Endodermal cell (in vitro differentiated cells): ENCODE measurements at places on chromosomes 12 and 14. TPM values are rescaled to one million over a fixed set of nuclear protein-coding genes. Genes with fewer than 3 reads are reported as not detected.
A peak's percentile ranks its signal among the peaks of the same experiment; 100 is the strongest.

DNA sequence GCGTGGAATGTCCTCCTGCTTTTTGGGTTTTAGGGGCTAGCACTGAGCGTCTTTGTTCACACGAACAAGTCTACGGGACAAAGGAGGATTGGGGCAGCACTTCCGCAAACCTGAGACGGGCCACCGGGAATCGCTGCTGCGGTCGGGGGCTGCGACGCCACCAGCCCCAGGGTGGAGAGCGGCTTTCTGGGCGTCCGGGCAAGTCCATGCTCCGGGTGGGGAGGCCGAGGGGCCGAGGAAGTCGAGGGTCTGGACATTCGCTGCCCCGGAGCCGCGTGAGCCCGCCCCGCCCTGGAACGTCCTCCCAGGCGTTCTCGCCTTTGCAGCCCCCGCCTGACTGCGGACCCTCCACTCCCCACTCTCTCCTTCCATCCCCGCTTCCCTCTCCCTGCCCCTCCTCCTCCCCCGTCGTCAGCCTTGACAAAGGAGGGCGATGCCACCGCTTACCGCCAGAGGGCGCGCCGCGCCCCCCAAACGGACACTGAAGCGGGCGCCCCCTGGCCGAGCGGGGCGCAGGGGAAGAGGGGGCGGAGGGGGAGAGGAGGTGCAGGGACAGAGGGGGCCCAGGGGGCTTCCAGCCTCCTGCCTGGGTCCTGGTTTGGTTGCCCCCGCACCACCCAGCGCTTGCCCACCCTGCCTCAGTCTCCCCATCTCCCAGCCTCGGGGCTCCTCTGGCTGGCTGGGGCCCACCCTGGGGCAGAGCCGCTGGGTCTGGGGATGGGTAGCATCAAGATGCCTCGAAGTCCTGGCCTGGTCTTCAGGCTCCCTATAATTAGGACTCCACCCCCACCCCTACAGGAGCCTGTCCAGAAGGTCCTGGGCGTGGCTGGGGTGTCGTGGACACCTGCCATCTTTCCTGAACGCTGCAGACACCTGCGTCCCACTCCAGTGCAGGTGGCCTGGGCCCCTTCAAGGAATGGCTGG, 39.1 kb upstream of the INF2 start:
- peak overlapping the region; percentile 85 for H3K4me3 ChIP-seq
- peak; percentile 93 for DNase-seq
- H3K4me1 ChIP-seq = no peaks in the 10 kb centered on the region
- no peaks in the 10 kb centered on the region for H3K27me3 ChIP-seq

AQP6 gene
- 0.19 to 0.20 TPM in 2 of 3 replicates, not detected in the other for total RNA-seq

DNA sequence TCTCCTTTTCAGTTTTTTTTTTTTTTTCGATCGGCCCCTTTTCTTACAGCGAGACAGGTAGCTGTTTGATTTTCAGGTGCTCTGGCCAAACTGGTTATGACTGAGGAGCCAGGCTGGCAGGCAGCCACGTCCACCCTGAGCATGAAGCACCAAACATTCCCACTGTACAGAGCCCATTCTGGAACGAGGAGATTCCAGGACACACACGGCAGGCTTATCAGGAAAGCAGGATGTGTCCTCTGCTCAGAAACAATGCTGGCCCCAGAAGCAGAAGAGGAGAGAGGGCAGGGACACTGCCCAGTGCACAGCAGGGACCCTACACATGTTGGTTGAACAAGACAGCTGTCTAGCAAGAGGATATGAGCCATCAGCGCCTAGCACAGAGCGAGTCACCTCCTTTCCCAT, 3.7 kb upstream of the KRT2 start:
- no peaks in the 10 kb centered on the region for H3K36me3 ChIP-seq
- H3K27me3 ChIP-seq = peaks cover 5% of the 10 kb centered on the region
- no peaks in the 10 kb centered on the region for H3K4me1 ChIP-seq
- no peak for DNase-seq
- H3K4me3 ChIP-seq = no peak overlapping the region
- H3K27ac ChIP-seq = no peak overlapping the region

- H3K36me3 ChIP-seq = no peaks in the 10 kb centered on the region
- no peak overlapping the region for H3K27ac ChIP-seq
- H3K4me3 ChIP-seq = no peak overlapping the region
- no peak for DNase-seq
- no peaks in the 10 kb centered on the region for H3K4me1 ChIP-seq
Measured at GRCh38 chr14:104966261-104966865, 11.8 kb downstream of the AHNAK2 start.

DNA sequence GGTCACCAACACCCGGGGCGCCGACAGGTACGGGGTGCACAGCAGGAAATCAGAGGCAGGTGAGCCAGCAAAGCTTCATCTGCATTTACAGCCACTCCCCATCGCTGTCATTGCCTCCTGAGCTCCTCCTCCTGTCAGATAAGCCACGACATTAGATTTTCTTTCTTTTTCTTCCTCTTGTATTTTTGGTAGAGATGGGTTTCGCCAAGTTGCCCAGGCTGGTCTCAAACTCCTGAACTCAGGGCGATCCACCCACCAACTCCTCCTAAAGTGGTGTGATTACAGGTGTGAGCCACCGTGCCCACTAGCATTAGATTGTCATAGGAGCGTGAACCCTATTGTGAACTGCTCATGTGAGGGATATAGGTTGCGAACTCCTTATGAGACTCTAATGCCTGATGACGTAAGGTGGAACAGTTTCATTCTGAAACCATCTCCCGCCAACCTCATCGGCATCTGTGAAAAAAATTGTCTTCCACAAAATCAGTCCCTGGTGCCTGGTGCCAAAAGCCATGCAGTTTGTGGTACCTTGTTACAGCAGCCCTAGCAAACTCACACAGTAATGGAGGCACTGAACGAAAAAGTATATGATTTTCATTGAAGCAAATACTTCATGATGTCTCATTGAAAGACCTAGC, 1.5 kb downstream of the STYK1 start:
- peak; percentile 48 for DNase-seq
- no peaks in the 10 kb centered on the region for H3K4me1 ChIP-seq
- H3K27ac ChIP-seq = no peak overlapping the region
- H3K4me3 ChIP-seq = no peak overlapping the region

DNA sequence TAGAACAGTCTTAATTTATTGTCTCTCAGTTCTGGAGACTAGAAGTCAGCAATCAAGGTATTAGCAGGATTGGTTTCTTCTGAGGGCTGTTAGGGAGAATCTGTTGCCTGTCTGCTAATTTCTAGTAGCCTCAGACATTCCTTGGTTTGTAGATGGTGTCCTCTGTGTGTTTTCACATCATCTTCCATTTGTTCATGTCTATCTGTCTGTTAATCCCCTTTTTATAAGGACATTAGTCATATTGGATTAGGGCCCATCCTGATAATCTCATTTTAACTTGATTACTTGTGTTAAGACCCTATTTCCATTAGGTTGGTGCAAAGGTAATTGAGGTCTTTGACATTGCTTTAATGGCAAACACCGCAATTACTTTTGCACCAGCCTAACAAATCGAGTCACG, 34.3 kb downstream of the TBC1D15 start:
- no peak overlapping the region for H3K4me3 ChIP-seq
- H3K4me1 ChIP-seq = no peaks in the 10 kb centered on the region
- H3K36me3 ChIP-seq = peaks cover 19% of the 10 kb centered on the region
